ENCODE measurements at places on chromosomes 16 and 17. TPM values are rescaled to one million over a fixed set of nuclear protein-coding genes. Genes with fewer than 3 reads are reported as not detected.

Gene CES1
- 6.8 TPM for total RNA-seq

Gene PRSS27
- total RNA-seq: not detected

Gene CRK
- total RNA-seq: 71.1 TPM

Gene KRTAP4-4
- not detected for total RNA-seq

Gene PRRT2
- total RNA-seq: not detected

Gene PRSS8
- total RNA-seq: 101 TPM

Gene RNF222
- total RNA-seq: not detected

Gene OR2C1
- not detected for total RNA-seq

Gene KLHL10
- total RNA-seq: not detected

Gene TEKT1
- not detected for total RNA-seq

Gene SHCBP1
- 6.8 TPM for total RNA-seq

Gene CLN3
- total RNA-seq: 294 TPM

Gene ENDOV
- 17.5 TPM for total RNA-seq

Gene TNRC6A
- 56.5 TPM for total RNA-seq

Gene CA4
- 15.7 TPM for total RNA-seq

Gene KRT33B
- total RNA-seq: not detected

Gene TK1
- 27.9 TPM for total RNA-seq

Gene ACTG1
- 2,099 TPM for total RNA-seq

Gene SGCA
- 6.2 TPM for total RNA-seq

Gene SLC7A6OS
- total RNA-seq: 18.1 TPM

Gene KRTAP17-1
- not detected for total RNA-seq

Gene SLC12A3
- total RNA-seq: not detected

Gene P2RX1
- 11.2 TPM for total RNA-seq

Gene UQCRC2
- 315 TPM for total RNA-seq

Gene PYCARD
- 128 TPM for total RNA-seq

Gene NLGN2
- total RNA-seq: 2.8 TPM

Gene CDH1
- 190 TPM for total RNA-seq

Gene GRAP
- 2.2 TPM for total RNA-seq

Gene CACNG4
- total RNA-seq: not detected

Gene CDH5
- 6.0 TPM for total RNA-seq

Gene DNAI2
- not detected for total RNA-seq

Gene PARN
- 30.9 TPM for total RNA-seq

Gene GRB2
- total RNA-seq: 183 TPM

Gene MMP25
- total RNA-seq: not detected

Gene KRTAP2-1
- total RNA-seq: not detected

Gene SCRN2
- 132 TPM for total RNA-seq

Gene GP1BA
- not detected for total RNA-seq

Gene AANAT
- not detected for total RNA-seq

Gene TMEM238L
- total RNA-seq: 38.4 TPM

Gene ITGB4
- 323 TPM for total RNA-seq

Gene GNAO1
- total RNA-seq: 25.4 TPM

Gene CHAD
- total RNA-seq: 14.6 TPM

Gene NHERF2
- total RNA-seq: 31.1 TPM

Gene PSME3
- total RNA-seq: 37.0 TPM

Gene SUZ12
- total RNA-seq: 19.4 TPM

Gene FBXO39
- not detected for total RNA-seq

Gene MYL11
- total RNA-seq: 6.3 TPM

Gene OMG
- not detected for total RNA-seq

Gene SHBG
- not detected for total RNA-seq

Gene SPECC1
- 117 TPM for total RNA-seq

Gene NAGS
- total RNA-seq: 5.4 TPM

Gene MAPT
- total RNA-seq: 1.9 TPM

Gene CMTM2
- total RNA-seq: not detected

Gene HAS3
- 12.0 TPM for total RNA-seq

Gene TAC4
- not detected for total RNA-seq

Gene CTRB1
- total RNA-seq: not detected

Gene CLCN7
- 120 TPM for total RNA-seq

Data from transverse colon (tissue), 4 donors.